ENCODE measurements at places on chromosomes 13 and 19.

GRCh38 chr19:18809149-18809868 is 18.2 kb upstream of the COMP start:
- DNase-seq = no peak

DNA sequence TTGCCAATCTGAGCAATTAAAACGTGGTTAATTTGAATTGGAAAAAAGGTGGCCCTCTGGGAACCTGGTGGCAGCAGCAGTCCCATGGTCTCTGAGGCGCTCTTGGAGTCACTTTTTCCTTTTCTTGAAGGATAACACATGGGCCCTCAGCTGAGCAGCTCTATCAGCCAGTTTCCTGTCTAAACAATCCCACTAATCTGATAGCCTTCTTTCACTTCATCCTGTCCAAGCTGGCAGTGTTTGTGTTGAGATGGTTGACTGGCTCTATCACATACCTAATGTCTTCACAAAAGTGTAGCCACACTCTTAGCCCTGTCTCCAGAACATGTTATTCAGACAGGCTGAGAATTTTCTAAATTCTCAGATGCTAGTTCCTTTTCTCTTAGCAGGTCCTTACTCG is 10.7 kb downstream of the MZT1 start:
- no peak for DNase-seq

DNA sequence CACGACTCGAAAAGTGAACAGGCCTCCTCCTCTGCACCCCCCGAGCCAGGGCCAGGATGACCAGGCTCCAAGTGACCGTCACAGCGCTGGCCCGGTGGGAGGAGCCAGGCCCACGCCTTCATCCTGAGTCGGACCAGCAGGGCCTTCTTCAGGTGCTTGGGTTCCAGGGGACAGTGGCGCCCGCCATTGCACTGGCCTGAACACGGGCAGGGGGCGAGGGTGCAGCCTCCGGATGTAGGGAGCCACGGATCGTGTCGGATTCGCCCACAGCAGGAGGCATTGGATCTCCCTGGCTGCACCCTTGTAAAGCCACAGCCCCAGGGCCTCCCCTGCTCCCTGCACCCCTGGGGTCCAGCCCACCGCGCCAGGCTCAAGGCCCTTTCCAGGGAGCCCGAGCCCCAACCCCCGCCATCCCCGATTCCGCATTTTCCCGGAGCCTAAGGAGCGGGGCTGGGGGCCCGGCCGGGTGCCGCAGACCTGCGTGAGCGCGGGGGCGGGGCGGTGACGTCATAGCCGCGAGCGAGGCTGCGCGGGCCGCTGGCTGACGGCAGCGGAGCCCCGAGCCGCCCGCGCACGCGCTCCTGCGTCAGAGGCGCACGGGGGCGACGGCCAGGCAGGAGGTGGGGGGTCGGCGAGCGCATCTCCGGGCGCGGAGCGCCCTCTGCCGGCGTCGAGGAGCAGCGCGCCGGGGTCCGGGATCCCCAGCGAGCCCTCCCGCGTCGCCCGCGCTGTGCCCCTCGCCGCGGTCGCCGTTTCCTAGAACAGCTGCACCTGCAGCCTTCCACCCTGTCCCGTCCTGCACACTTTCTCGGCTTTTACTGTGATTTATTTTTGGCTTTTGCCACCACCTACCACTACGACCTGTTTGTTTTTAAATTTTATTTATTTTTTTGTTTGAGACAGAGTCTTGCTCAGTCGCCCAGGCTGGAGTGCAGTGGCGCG is 1.5 kb upstream of the ATP5F1D start:
- DNase-seq = peak; percentile 79

DNA sequence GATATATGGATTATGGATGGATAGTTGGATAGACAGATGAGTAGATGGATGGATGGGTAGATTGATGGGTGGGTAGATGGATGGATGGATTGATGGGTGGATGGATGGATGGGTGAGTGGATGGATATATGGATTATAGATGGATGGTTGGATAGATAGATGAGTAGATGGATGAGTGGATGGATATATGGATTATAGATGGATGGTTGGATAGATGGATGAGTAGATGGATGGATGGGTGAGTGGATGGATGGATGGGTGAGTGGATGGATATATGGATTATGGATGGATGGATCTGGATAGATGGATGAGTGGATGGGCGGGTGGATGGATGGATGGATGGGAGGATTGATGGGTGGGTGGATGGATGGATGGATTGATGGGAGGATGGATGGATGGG is 36.4 kb upstream of the TNFAIP8L1 start:
- DNase-seq = no peak

DNA sequence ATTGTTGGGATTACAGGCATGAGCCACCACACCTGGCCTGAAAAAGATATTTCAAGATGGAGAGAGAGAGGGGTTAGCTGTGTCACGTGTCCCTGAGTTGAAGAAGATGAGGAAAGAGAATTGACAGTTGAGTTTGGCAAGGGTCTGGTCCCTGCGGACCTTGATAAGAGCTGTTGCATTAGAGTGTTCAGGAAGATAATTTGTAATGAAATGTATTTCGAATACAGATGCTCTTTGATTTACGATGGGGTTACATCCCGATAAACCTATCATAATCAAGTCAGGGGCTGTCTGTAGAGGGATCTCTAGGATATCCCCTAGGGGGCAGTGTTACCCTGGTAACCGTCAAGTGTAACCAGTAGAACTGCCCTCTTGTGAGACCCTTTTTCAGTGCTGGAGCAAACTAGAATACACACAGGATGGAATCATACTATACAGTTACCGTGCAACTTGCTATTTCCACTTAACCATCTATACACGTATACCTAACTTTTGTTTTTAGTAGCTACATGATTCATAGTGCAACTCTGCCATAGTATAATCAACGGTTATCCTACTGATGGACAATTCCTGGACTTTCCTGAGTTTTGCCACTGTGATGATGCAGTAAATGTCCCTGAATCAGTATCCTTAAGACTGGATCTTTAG is 1.5 kb upstream of the ELOF1 start:
- no peak for DNase-seq

DNA sequence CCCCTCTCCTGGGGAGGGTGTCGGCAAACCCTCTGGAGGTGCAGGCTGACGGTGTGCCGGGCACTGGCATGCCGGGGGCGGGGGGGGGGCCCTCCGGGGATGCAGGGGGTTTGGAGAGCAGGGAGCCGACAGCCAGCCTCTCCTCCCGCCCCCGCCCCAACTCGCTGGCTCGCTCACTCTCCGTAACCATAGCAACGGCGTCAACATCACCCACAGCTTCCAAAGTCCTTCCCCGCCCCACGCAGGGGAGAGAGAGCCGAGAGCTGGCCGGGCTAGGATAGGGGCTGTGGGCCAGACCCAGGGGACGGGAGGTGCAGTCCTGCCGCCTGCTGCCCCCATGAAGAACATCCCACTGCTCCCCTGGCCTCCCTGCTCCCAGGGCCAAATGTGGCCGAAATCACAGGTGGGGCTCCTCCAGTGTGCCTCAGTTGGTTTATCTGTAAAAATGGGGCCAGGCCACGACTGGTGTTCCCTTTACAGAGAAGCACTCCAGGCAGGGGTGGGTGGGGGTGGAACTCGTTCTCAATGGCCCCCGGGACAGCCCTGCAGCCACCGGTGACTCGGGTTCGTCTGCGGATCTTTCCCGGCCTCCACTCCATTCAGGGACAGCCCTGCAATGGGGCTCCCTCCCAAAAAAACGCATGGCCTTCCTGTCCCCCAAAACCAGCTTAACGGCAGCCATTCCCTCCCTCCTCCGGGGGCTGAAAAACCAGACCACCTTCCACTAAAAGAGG is 3.2 kb downstream of the KLF16 start:
- no peak for DNase-seq

GRCh38 chr19:50607874-50608785 is 31.6 kb downstream of the SYT3 start:
- peak; percentile 19 for DNase-seq

- DNase-seq = no peak
These were observed 2.5 kb downstream of the TIMM50 start for GRCh38 chr19:39483141-39483540.

GRCh38 chr19:38267761-38268483 is 3.5 kb downstream of the SPINT2 start:
- DNase-seq = no peak

DNA sequence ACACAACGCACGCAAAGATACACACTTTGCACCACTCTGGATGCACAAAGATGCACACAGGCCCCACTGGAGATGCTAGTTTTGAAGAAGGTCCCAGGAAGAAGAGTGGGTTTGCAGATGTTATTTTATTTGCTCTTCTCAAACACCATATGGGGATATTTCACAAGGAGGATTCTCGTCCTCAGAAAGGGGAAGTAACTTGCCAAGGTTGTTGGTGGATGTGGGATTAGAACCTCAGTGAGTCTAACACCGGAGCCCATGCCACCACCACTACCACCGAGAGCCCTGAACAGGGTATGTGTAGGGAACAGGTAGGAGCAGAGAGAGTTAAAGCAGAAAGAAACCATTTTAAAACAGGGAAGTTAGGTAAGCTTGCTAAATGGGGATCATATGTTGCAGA is 9.6 kb upstream of the CEACAM6 start:
- no peak for DNase-seq

- DNase-seq = no peak
These were observed 1131.7 kb downstream of the SLITRK5 start for GRCh38 chr13:88802886-88803285.

- peak; percentile 95 for DNase-seq
These were observed at the start of the genes CAB39L and SETDB2 for GRCh38 chr13:49443704-49444523. CAB39L (minus strand) TSS chr13:49444064; CDS start chr13:49382910, 61,154 bp downstream. SETDB2 (plus strand) TSS chr13:49444274; CDS start chr13:49451894, 7,620 bp downstream.

GRCh38 chr13:61531383-61532065 is 115.9 kb upstream of the PCDH20 start:
- DNase-seq = no peak

DNA sequence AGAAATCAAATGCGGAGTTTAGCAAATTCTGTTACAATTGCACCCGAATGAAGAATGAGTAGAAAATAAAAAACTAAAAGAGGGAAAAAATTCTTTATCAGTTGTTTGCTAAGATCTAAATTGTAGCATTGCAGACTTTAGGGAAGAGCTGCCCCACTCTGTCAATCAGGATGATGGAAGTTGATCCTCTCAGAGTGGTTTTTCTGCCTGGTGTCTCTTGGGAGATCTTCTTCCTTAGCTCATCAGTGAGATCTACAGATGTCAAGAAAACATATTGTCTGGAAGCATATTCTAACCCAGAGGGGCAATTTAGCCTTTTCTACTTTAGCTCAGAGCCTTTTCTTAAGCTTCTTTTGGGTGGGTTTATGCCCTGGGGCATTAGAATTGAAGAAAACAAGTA is 223.2 kb upstream of the PCDH17 start:
- no peak for DNase-seq

DNA sequence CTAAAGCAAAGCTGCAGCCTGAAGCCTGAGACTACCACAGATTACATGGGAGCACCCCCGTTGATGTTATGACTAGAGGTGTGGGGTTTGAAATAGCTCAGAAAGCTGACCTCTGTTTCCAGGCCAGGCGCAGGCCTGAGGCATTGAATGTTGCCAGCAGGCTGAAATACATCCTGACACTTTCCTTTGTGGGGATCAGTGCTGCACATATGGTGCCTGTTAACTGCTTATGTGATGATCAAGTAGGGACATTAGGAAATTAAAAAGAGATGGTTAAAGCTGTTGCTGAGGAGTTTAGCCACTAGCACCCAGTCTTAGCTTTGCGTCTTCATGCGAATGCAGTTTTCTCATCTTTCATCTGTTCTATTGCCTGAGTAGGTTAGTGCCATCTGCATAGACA is 83.2 kb downstream of the CCNA1 start:
- DNase-seq = no peak

- DNase-seq = no peak
These were observed 10.7 kb upstream of the CRTC1 start for GRCh38 chr19:18672606-18673337.

GRCh38 chr13:41599619-41600018 is 142.3 kb downstream of the RGCC start:
- DNase-seq = no peak

GRCh38 chr13:93559718-93560117 is 333.1 kb downstream of the GPC6 start:
- peak; percentile 5 for DNase-seq

GRCh38 chr13:21020581-21020980 is 40.8 kb downstream of the LATS2 start:
- no peak for DNase-seq

- no peak for DNase-seq
These were observed 99.0 kb upstream of the MRI1 start for GRCh38 chr19:13665125-13665905.

- no peak for DNase-seq
These were observed 189.6 kb upstream of the TSHZ3 start for GRCh38 chr19:31538879-31539278.

DNA sequence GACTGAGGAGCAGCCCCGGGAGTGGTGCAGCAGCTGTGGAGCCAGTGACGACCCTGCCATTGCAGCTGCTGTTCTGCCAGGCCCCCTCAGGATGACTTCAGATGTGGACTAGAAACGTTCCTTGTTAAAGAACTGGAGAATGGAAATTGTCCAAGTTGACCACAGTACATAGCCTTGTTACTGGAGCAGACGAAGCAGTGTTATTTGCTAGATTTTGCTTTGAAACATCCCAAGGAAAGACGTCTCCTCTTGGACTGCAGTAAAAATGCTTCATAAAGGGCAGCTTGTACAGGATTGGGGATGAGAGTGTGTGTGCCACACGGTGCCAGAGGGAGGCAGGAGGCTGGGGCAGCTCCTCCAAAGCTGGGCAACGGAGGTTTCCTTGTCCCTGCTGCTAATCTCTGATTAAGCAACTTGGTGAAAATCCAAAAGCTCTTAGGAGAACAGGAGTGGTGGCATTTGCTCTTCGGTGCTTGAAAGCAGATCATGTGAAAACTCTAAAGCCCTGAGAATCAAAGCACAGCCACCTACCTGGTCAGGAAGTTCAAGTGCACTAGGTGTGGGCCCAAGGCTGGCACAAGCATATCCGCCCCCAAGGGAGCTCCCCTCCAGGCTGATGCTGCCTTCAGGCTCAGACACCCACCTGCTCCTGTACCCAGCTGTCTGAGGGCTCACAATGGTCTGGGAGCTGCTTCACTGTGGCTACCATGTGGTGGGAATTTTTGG is 34.5 kb downstream of the SHISA2 start:
- DNase-seq = no peak

DNA sequence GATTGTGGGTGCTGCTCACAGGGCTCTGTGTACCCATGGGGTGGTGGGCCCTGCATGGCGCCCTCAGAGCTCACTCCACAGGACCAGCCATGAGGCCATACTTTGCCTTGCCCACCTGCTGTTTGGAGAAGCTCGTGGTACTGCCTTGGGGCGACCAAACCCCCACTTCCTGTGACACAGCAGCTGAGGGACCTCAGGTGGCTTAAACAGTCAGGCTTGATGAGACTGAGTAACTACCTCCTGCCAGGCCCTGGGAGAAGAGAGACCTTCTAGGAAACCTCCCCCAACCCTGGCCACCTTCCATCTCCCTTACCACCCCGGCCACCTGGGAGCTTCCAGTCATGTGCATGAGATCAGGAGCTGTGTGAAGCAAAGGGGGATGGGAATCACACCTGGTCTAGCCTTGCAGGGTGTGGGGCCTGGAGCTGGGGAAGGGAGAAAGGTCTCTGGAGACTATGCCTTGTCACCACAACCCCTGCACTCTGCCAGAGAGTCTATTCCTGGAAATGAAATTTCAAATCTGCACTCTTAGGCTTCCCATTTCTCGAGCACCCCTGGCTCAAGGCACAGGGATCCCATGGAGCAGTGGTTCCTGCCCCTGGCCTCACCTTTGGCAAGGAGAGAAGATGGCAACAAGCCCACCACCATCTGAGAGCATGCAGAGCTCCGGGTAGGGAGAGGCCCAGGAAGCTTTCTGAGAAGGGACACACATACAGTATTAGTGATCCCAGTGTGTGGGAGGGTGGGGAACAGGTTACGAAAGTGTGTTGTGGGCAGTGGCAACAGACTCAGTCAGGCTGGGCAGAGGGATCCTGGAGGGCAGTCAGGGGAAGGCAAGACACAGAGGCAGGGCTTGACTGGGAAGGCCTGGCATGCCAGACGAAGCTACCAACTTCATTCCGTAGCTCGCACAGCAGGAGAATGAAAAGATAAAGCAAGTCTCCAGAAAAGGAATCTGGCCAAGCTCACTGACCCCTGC is 125.0 kb downstream of the URI1 start:
- no peak for DNase-seq
